ENCODE measurements at places on chromosomes 16 and 17.

DNA sequence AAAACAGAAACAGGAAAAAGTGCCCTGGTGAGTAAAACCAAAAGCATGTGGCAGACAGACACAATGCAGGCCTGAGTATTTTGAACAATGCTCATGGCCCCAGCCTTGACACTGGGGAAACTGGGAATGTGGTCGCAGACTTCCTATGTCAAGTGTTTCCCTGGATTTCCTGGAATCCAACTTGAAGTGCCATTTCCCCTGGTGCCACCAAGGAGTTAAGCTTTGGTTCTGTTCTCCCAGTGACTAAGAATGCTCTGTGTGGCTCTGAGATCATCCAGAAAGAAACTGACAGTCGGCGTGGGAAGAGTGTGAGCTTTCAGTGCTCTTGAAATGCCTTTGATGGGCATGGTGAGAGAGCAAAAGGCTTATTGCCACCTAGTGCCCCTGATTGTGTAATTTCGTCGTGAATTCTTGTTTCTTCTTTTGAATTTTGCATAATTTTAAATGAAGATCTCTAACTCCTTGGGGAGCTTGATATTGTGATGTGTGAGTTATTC lies 96.0 kb downstream of the YPEL2 start:
- H3K36me3 ChIP-seq: peaks cover 2% of the 10 kb centered on the region
- peak overlapping the region; percentile 43 for H3K27ac ChIP-seq
- no peak overlapping the region for H3K4me3 ChIP-seq

DNA sequence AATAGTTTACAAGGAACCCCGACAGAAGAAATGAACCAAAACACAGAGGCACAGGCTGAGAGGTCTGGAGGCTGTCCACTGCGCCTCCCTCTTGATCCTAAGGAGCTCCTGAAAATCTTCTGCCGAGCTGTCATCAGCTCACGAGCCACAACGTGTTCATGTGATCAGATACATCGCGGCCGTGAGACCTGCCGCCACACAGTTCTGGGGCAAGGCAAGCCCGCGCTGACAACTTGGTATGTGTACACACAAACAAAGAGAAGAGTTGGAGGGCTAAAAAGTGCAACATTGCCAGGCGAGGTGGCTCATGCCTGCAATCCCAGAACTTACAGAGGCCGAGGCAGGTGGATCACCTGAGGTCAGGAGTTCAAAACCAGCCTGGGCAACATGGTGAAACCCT lies 7.6 kb downstream of the EXOC7 start:
- peaks cover 43% of the 10 kb centered on the region for H3K36me3 ChIP-seq
- H3K4me1 ChIP-seq: no peaks in the 10 kb centered on the region
- H3K4me3 ChIP-seq: no peak overlapping the region

- H3K4me1 ChIP-seq: peaks cover 20% of the 10 kb centered on the region
- no peak overlapping the region for H3K4me3 ChIP-seq
Measured at GRCh38 chr17:40482722-40483121, 18.7 kb downstream of the TNS4 start.

DNA sequence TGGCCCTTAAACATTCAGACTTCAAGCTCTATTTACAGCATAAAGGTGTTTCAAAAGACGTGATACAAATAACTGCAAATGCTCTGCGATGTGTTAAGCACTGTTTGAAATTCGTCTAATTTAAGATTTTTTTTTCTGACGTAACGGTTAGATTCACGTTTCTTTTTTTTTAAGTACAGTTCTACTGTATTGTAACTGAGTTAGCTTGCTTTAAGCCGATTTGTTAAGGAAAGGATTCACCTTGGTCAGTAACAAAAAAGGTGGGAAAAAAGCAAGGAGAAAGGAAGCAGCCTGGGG lies 681 bp upstream of the MAPT start:
- peaks cover 72% of the 10 kb centered on the region for H3K27me3 ChIP-seq
- peaks cover 13% of the 10 kb centered on the region for H3K4me1 ChIP-seq
- no peaks in the 10 kb centered on the region for H3K36me3 ChIP-seq
- peak overlapping the region; percentile 69 for H3K4me3 ChIP-seq

GRCh38 chr17:57553991-57554825 lies 190.9 kb downstream of the CCDC182 start:
- peak overlapping the region; percentile 78 for H3K27ac ChIP-seq
- no peak for DNase-seq
- H3K36me3 ChIP-seq: no peaks in the 10 kb centered on the region
- peaks cover 2% of the 10 kb centered on the region for H3K27me3 ChIP-seq
- H3K4me1 ChIP-seq: peaks cover 59% of the 10 kb centered on the region

Measured in mesothelial cell of epicardium (in vitro differentiated cells).